ENCODE measurements at places on chromosomes 11 and 22.

DNA sequence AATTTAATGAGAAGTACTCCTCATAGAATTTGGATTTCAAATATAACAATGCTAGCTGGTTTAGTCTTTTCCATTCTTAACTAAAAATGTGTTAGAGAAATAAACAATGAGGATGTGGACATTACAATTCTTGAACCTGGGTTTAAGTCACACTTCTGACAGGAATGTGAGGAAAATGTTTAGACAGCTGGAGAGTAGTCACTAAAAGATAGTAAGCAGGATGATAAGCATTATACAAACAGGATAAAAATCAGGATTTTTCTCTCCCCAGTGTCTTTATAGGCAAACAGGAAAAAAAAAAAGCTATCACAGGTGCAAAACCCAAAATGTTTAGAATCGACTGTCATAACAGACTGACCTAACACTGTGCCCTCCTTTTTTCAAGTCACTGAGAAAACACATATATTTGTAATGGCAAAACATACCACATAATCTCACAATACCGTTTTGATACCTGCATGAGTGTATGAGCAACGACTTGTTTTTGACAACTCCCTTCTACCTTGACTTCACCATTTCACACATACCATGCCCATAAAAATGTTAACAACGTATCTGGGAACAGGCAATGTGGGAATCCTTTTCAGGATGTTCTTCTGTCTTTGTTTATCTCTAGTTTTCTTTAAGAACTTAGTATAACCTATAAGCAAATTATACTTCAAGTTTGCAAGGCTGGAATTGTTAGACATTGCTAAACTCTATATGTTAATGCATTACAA, 242.0 kb downstream of the SBF2 start:
- DNase-seq, result no peak

GRCh38 chr11:17208257-17208999, 642 bp upstream of the PIK3C2A start:
- DNase-seq, result peak; percentile 84

DNA sequence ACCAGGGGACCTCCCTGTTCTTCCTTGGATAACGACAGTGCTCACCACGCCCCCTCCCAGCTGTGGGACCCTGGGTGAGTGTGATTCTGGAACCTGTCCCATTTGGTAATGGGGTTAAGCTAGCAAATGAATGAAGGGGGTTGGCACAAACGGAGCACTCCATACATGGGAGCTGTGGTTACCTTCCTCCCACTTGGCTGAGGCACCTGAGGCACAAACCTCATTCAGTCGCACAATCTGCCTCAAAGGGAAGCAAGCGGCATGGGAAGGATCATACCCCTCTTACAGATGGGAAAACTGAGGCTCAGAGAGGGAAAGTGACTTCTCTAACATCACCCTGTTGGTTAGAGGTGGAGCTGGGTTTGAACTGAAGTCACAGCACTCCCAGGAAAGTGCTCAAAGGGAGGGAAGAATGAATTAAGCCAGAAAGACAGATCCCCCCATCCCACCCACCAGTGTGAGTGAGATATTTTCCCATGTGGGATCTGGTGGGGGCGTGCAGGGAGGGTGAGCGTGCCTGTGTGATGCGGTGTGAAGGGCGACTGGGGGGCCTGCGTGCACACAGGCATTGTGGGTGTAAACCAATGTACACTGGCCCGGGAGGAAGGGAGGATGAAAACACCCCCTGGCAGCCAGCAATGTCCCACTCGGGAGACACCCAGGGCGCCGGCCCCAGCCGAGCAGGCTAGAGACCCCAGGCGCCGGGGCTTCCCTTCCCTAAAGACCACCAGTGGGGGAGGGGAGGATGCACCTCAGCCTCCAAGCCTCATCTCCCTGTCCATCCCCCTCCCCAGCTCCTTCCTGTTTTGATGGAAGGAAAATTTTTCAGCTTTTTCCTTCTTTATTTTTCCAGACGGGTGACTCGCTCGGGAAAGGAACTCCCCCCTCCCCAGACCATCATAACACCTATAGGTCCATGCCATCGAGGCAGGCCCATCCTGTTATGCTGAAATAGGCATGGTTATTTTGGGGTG, 8.0 kb upstream of the PDGFB start:
- no peak for DNase-seq

DNA sequence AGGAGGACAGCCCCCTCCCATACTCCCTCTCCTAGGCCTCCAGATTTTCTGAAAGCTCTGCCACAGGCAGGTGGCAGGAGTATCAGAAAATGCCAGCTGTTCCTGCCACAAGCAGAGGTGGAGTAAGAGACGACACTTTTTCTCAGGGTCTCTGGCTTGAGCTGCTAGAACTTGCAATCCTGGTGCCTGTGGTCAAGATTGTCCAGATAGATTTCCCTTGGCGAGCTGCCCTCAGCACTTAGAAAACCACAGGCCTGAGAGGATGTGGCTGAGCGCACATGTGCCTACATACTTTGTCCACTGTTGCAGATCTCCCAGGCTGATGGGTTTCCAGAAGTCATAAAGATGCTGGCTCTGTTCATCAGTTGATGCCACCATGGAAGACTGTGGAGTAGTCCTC, 65.7 kb upstream of the NAV2 start:
- no peak for DNase-seq

GRCh38 chr11:790721-791564, 1.1 kb upstream of the CEND1 start:
- DNase-seq, result no peak

DNA sequence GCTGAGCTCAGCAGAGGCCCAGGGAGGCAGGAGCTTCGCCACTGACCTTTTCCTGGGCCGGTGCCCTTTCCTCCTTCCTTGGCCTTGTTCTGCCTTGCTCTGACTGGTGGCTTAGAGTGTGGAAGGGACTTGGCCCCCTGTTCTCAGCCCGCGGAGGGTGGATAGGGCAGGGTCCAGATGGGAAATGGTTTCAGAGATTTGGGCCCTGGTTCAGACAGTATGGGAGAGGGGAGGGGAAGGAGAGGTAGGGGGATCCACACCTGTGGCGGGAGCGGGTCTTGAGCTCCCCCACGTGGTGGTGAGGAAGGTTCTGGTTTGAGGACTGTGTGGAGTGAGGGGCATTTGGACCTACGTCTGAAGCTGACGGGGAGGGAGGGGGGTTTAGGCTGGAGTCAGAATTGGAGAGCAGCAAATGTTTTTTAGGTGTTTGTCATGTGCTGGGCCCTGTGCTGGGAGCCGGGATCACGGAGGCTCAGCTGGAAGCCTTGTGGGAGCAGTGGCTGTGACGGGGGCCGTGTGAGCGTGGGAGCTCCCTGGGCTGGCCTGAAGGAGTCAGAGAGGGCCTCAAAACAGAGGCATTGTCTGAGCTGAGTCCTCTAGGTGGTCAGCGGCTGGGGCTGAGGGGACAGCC, 27.2 kb downstream of the SHANK3 start:
- peak; percentile 36 for DNase-seq

- DNase-seq, result no peak
Measured at GRCh38 chr22:24146791-24147353, 34.4 kb upstream of the SUSD2 start.

DNA sequence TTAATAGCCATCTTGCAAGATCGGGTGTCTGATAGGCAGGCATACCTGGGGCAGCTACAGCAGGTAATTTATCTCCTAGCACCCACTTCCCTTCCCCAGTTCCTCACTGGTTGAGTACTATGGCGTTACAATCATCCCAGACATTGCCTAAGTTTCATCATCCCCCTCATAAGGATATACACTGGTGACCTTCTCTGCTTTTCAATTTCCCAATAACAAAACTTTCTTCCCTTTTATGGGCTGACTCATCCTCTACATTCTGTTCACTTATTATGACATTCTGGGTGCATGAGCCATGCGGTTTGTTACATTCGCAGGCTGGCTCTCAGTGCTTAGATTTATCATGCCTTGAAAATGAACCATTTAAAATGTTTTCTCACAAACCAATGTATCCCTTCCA, 5.0 kb upstream of the MRPL11 start:
- DNase-seq, result no peak

DNA sequence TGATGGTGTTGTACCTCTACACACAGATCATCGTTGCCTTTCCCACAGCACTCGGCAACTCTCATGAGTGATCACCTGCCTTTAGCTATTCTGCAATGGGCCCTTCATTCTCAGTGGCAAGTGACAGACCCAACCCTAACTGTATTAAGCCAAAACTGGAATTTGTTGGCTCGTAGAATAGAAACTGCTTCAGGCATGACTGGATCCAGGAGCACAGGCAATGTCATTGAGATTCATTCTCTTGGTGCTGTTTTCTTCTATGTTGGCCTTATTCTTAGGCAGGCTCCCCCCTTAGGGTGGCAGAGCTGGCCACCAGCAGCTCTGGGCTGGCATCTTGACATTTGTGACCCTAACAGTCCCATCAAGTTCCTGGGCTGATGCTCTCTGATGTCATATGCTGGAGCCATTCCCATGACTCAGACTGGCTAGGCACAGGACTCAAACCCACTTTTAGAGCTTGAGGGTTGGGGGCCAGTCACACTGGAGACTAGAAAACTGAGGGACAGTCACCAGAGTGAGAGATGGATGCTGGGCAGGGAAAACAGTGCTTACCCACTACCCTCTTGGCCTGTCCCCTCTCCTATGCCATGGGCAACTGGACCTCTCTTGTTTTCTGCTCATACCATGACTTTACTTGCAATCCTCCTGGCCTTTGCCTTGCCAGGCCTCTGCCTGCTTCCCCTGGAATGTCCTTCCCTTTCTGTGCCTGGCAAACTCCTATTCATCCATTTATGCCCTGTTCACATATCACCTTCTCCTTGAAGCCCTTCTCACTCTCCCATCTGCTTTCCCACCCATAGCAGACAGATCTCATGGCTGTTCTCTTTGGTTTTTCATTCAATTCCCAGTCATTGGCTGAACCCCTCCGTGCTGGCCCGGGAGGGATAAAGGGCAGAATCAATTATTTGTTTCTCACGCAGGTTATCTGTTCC, 7.1 kb upstream of the CDC42EP2 start:
- no peak for DNase-seq

DNA sequence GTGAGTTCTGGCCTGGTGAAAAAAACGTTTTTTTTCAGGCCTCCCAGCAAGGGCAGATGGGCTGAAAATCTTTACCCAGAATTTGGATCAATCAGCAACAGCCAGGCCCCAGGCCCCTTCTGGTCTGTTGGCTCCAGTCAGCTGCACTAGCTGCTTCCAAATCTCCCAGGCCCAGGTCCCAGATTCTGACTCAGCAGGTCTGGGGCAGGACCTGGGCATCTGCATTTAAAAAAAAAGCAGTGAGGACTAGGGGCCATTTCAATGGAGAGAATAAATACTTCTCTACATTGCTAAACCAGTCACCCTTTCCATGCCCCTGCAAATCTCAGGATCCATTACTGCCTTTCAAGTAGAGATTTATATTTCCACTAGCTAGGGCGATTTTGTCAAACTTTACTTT, 4.3 kb downstream of the SLC15A3 start:
- no peak for DNase-seq

- no peak for DNase-seq
Measured at GRCh38 chr11:119254239-119254638, 48.1 kb downstream of the CBL start.

DNA sequence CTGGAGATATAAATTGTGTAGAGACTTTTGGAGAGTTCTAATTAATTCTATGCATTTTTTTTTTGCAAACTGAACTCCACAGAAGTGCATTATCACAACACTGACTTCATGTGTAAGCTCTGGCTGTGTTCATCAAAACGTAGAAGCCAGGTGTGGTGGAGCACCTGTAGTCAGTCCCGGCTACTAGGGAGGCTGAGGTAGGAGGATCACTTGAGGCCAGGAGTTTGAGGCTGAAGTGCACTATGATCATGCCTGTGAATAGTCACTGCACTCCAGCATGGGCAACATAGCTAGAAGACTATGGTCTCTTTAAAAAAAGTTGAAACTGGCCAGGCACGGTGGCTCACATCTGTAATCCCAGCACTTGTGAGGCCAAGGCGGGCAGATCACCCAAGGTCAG, 20.6 kb downstream of the TCF20 start:
- no peak for DNase-seq

DNA sequence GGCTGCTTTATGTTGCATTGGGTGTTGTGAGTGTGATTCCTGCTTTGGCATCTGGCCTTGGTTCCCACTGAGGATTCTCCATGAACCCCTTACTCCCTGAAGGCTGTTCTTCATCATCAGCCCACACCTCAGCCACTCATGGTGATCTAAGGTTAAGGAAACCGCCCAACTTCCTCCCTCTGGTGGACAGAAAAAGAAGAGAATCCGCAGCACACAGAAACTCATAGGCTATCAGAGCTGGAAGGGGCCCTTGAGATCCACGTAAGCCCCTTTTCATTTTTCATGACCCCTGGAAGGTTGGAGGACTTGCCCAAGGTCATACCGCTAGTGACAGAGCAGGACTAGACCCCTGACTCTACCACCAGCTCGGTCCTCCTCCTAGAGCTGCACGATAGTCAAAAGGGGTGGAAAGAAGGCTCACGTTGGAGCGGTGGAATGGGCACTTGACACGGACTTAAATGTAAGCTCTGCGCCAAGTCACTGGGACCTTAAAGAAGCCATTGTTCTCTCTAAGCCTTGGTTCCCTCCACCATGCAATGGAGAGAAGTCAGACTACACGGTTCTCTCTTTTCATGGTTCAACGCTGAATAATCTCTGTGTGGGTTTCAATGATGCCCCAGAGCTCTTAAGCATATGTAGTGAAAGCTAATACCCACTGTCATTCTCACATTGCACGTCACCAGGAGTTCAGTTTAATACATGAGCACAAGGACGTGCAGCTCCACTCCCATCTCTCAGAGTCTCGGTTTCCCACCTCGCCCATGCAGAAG, 83.6 kb upstream of the CRTAM start:
- DNase-seq, result peak; percentile 76

- DNase-seq, result no peak
Measured at GRCh38 chr22:22424210-22424800, 84.2 kb downstream of the ZNF280B start.

DNA sequence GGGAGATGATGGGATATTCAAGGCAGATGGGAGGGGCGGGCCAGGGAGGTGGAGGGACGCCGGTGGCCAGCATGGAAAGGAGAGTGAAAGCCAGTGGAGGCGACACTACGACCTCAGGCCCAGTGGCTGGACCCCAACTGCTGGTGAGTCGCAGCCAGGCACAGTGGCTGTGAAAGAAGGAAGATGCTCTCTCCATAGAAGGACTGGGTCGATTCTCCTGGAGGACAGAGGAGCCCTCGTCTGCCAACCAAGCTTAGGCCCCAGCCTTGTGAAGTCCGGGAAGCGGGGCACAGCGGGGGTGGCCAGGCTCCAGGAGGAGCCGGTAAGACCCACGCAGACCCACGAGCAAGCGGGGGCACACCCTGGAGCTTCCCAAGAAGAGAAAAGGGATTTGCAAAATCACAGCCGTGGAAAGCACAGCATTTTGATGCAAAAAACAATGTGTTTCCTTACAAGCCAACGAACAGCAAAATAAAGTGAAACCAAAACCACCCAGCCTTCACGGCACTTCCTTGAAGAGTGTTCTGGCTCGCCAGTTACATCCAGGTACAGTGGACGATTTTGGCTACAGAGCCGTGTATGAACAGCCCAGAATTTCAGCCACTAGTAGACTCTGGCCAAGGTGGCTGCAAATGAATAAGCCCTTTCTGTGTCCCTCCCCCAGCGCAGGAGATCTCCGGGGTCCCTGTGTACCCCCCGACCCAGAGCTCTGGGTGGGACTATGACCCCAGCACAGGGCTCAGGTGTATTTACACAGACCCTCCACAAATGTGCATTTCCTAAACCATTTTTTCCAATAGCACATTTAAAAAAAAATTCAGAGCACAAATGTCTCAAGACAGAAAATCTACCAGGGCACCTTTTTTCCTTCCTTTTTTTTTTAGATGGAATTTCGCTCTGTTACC, 96.9 kb downstream of the TRMU start:
- peak; percentile 36 for DNase-seq
